ENCODE measurements at places on chromosomes 12 and 14. TPM values are rescaled to one million over a fixed set of nuclear protein-coding genes. Genes with fewer than 3 reads are reported as not detected.

The TAS2R13 gene
- total RNA-seq: 6.9 TPM

The SYT1 gene
- 1.6 TPM for total RNA-seq

The KRT8 gene
- total RNA-seq: 153 TPM

The TAS2R14 gene
- total RNA-seq: 3.7 TPM

The AQP6 gene
- total RNA-seq: 0.16 TPM

The KLRF1 gene
- total RNA-seq: 0.44 TPM

The DLK1 gene
- total RNA-seq: 5.2 TPM

The SRRM4 gene
- not detected for total RNA-seq

GRCh38 chr12:112611908-112612307, 179.6 kb upstream of the RPH3A start:
- DNase-seq: no peak

DNA sequence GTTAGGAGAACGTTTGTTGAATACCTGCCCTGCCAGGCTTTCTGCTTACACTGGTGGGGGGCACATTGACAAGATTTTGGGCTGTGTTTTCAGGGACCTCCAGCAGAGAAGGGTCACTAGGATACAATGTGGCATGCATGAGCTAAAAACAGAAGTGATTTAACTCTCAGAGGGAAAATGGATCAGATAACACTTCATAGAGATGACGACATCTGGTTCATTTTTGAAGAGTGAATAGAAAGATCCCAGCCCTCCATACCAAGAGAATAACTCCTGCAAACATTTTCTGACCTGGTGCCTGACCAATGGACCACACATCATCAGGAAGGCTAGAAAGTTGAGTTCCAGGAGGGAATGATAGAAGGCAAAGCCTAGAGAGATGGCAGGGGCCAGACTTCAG, 33.7 kb downstream of the CKB start:
- DNase-seq: no peak

DNA sequence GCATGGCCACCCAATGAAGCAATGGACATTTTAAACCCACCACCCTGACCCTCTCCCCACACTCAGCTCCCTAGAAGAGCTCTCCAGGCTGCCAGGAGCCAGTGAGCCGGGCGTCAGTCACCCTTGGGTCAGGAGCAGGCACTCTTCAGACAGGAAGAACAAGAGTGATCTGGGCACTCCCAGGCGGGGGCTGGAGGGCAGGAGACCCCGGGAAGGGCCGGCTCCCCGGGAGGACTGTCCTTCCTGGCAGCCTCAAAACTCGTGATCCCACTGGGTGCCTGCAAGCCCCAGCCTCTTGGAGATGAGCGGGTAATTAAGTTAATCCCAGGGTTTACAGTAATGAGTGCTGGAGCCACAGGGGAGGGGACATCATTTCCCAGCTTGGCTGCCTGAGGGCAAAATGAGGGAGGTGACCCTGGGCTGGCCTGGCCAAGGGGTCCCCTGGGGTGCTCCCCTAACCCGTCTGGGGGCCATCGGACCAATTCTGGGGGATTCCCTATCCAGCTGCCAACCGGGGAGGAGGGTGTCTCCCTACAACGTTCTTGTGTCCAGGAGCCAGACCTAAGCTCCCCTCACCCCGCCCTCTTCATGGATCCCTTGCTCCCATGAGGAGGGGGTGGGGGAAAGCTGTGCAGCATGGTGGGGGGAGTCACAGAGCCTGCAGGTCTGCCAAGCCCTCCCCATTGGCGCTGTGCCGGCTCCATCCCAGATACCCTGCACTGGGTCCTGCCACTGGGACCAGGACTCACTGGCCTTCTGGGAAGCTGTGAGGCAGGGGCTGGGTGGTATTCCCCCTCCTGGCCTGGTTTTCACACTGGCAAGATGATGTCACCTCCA, 59.2 kb downstream of the CCNK start:
- DNase-seq: no peak

DNA sequence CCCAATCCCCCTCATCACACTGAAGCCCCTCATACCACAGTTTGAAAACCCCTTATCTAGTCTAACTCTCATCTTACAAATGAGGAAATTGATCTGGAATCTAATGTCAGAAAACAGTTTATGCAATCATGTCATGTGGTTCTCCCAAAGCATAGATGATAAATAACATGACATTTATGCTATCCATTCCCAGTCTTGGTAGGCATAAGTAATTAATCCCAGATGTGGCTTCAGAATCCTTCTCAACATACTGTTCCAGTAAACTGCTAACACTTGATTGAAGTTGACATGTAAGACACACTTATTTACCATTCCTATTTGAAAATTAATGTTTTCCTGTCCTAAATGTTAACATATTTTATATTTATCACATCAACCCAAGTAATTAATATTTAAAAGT, 168.7 kb downstream of the GALC start:
- no peak for DNase-seq

DNA sequence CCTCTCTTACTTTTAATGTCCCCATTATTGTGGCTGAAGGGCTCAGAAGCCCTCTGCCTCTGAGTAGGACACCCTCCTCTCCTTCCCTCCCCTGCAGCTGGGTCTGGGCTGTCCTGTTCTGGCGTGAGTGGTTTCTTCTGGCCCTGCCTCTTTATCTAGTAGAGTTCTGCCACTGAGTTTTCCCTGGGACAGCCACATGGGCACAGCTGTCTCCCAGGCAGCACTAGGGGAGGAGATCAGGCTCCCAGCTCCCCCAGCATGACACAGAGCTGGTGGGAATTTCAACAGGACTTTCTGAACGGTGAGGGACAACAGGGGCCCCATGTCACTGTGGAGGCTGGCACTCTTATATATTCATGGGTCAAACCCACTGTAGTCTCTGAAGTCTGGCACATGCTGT, 21.4 kb downstream of the TMEM132C start:
- DNase-seq: no peak

DNA sequence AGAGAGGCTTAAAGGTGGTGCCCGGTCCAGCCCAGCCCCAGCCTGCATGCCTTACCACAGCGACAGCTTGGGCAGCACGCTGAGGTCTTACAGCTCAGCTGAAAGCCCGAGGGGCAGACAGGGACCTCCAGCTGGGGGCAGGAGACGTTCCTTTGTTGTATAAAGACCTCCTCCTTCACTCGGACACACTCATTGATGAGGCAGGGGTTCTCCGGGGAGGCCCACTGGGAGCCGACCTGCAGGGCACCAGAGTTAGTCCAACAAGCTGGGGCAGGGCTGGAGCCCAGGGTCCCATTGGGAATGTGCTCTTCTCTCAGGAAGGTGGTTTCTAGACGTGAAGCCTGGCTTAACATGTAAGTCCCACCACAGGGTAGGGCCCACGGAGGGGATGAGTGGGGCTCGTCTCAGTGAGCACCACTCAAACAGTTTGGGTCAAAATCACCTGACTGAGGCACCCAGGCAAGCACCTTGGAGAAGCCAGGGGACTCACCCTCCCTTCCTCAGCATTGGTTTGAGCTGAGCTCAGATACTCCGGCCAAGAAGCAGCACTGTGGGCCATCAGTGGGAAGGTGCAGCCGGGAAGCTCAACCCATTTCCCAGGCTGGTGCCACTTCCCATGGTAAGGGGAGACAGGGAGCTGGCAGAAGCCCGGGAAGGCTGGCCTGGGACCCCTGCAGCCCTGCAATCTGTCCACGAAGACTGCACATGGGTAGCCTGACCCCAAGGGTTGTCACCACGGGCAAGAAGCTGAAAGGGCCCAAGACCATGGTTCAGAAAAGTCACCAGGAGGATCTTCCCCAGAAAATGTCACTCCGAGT, 24.3 kb upstream of the ANO2 start:
- DNase-seq: no peak

DNA sequence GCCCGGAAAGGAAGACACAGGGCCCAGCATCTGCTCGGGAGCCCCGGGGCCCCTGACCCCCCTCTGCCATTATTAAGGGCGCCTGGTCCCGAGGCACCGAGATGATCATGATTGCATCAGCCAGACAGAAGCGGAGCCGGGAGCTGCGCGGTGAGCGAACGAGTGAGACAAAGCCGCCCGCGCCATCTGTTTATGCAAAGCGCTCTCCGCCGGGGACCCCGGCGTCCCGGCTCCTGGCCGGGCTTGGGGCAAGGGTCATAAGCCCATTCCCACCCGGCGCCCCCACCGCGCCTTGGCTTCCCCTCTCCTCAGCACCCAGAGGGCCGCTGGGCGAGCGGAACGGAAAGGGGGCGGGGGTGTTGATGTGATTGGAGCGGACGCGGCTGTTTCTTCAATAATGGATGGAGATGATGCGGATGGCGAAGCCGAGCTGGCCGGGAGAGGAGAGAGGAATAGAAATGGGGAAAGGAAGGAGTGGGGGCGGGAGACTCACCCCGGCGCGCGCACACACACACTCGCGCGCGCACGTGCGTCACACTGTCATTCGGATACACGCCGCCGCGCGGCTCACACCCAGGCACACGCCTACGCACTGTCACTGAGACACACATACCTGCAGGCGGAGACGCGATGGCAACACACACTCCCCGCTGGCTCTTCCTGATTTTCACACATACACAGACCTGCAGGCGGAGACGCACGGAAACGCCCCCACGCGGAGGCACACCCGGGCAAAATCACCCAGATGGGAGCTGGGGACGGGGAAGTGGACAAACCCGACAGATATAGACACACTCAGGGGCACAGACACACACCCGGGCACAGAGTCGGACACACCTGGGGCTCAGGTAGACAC, 10.7 kb downstream of the STAC3 start:
- DNase-seq: peak; percentile 48

DNA sequence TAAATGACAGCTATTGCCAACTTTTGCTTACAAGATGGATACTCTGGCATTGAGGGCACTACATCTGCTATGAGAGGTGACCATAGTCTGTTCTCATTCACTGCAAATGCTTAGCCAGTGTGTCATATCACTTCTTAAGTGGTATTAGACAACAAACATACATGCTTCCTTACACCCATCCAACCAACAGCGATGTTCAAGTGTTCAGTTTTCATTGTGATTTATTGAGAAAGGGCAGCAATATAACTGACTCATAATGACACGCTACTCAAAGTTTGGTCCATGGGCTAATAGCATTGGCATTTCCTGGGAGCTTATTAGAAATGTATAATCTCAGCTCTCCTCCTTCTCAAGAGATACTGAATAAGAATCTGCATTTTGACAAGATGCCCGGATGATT, 181.7 kb downstream of the NPAS3 start:
- no peak for DNase-seq

DNA sequence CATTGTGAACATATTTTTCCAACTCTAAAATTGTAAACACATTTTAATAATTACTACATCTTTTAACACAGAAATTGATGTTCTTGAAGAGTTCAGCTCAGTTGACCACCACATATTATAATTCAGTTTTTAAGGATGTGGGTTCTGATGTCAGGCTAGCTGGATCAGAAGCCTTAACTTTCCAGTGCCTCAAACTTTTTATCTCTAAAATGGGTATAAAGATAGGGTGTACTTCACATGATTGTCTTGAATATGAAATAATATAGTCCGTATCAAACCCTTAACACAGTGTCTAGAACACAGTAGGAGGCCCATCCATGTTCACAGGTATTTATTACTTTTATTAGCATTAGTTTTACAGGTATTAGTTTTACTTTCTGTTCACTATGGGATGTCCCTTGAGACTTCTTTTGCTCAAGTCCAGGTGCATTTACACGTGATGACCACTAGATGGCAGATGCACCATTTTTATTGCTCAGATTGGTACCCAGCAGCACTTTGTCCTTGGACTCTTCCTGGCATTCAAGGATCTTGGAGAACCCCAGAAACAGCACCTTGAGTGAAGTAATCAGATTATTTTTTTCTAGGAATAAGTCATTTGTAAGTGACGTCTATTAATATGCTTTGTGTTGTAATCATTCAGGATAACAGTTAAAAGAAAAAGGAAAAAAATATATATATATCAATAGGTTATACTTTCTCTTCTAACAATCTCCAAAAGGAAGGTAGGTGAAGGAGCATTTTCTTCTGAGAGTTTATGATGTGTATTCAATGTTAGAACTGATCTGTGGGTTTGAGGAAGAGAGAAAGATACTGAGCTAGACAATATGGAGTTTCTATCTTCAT, 580.2 kb downstream of the ETNK1 start:
- DNase-seq: no peak

DNA sequence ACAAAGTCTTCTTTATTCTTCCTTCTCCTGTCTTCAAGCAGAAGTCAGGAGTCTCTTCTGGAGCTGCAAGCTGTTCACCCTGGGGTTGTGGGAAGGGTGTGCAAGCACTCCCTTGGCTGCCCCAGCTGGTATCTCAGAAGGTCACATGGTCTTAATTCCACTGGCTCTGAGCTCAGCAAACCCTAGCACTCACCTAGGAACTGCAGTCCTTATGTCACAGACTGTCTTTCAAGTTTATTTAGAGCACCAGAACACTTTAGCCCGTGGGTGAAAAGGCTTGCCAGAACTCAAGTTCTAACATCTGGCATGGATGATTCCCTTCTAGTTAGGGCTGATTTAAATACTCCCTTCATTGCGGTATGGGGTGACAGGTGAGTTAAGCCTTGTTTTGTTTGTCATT, 379.0 kb downstream of the CCER1 start:
- no peak for DNase-seq

DNA sequence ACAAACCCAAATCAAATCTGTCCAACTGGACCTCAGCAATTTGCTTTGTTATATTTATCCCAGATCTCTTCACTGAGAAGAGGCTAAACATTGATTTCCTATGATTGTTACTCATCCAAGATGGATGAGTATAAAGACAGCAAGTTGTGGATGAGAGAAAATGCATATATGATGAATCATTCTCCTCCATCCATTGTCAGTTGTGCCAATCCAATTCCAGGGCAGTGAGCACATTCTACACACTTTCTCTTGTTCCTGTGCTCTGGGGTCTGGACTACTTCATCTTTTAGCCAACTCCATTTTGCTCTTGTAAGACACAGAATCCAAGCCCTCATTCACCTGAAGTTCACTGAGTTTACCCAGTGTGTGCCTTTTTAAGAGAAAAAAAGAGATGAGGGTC, 105.7 kb downstream of the GCH1 start:
- DNase-seq: no peak

GRCh38 chr14:87108726-87109125, 884.3 kb downstream of the GALC start:
- DNase-seq: no peak

- no peak for DNase-seq
These were observed 71.7 kb downstream of the KCNC2 start for GRCh38 chr12:75137896-75138295.

- no peak for DNase-seq
These were observed 1.9 kb upstream of the CLEC2D start for GRCh38 chr12:9667403-9668160.

GRCh38 chr12:7101694-7102131, 7.3 kb downstream of the C1RL start:
- no peak for DNase-seq

DNA sequence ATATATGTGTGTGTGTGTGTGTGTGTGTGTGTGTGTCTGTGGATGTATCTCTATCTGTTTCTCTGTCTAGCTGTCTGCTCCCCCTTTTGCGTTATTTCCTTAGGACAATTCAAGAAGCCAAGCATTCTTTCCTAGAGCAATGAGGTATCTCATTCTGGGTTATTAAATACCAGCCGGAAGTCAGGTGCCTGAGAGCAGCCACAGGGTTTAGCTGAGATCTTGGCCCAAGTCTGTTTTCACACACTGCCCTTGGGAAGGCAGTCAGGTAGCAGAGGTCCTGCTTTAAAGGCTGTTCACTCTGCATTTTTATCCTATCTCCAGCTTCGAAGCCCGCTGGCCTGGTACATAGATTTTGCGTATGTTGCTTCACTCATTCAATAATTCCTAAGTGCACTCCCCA, 76.8 kb downstream of the TSPAN9 start:
- DNase-seq: no peak

Data from breast epithelium (tissue), 4 donors.